ENCODE measurements at places on chromosomes 5 and 9. TPM values are rescaled to one million over a fixed set of nuclear protein-coding genes. Genes with fewer than 3 reads are reported as not detected.
A peak's percentile ranks its signal among the peaks of the same experiment; 100 is the strongest.

- no peaks in the 10 kb centered on the region for H3K27me3 ChIP-seq
- H3K36me3 ChIP-seq = no peaks in the 10 kb centered on the region
- H3K4me3 ChIP-seq = no peak overlapping the region
- DNase-seq = no peak
- H3K27ac ChIP-seq = no peak overlapping the region
- H3K4me1 ChIP-seq = no peaks in the 10 kb centered on the region
These were observed 227.0 kb downstream of the ELAVL2 start for GRCh38 chr9:23598994-23599393.

- H3K4me3 ChIP-seq = no peak overlapping the region
- DNase-seq = no peak
- no peaks in the 10 kb centered on the region for H3K4me1 ChIP-seq
- no peak overlapping the region for H3K27ac ChIP-seq
- H3K27me3 ChIP-seq = no peaks in the 10 kb centered on the region
These were observed 443.6 kb downstream of the ELAVL2 start for GRCh38 chr9:23382418-23382817.

DNA sequence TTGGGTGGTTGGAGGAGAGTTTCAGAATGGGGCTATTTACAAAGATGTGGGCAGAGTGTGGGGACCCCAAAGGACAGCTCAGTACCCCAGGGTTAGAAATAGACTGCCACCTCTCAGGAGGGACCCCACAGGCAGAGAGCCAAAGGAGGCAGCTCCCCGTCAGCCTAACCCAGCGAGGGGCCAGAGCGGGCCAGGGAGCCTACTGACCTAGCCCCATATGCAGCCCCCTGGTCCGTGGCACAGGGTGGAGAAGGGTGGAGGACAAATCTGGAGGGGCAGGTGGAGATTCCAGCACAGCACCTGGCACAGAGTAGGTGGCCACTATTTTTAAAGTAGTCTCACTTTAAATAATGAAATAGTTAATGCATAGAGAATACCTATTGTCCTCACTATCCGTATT is 67.2 kb upstream of the ANGPTL2 start:
- no peaks in the 10 kb centered on the region for H3K36me3 ChIP-seq
- no peak overlapping the region for H3K4me3 ChIP-seq
- no peaks in the 10 kb centered on the region for H3K27me3 ChIP-seq
- H3K27ac ChIP-seq = no peak overlapping the region

The CCDC152 gene
- 1.1 TPM for total RNA-seq

GRCh38 chr9:31445960-31446359 is 938.5 kb upstream of the ACO1 start:
- no peaks in the 10 kb centered on the region for H3K36me3 ChIP-seq
- H3K4me3 ChIP-seq = no peak overlapping the region
- no peaks in the 10 kb centered on the region for H3K4me1 ChIP-seq

- H3K27me3 ChIP-seq = no peaks in the 10 kb centered on the region
- no peaks in the 10 kb centered on the region for H3K36me3 ChIP-seq
- no peak for DNase-seq
- H3K4me3 ChIP-seq = no peak overlapping the region
- H3K27ac ChIP-seq = no peak overlapping the region
These were observed 763.7 kb upstream of the GRAMD2B start for GRCh38 chr5:125659316-125660023.

The STING1 gene
- total RNA-seq = 15.8 TPM

DNA sequence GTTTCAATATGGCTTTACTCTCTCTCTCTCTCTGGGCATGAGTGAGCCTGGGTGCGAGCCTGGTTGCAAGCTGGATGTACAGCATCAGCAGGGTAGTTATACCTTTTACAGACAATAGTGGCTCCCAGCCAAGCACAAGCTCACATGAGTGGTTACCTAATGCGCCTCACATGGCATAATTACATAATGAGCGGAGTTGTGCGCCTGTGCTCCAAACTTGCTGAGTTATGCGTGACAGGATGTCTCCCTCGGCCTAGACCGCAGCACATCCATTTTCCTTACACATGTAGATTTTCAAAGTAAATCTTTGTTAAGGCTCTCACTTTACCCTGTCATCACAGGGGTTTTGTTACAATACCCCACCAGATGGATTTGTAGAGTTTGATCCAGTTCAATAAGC is 233.5 kb upstream of the WWC1 start:
- H3K4me3 ChIP-seq = no peak overlapping the region
- no peak for DNase-seq
- H3K36me3 ChIP-seq = no peaks in the 10 kb centered on the region
- H3K27me3 ChIP-seq = no peaks in the 10 kb centered on the region

DNA sequence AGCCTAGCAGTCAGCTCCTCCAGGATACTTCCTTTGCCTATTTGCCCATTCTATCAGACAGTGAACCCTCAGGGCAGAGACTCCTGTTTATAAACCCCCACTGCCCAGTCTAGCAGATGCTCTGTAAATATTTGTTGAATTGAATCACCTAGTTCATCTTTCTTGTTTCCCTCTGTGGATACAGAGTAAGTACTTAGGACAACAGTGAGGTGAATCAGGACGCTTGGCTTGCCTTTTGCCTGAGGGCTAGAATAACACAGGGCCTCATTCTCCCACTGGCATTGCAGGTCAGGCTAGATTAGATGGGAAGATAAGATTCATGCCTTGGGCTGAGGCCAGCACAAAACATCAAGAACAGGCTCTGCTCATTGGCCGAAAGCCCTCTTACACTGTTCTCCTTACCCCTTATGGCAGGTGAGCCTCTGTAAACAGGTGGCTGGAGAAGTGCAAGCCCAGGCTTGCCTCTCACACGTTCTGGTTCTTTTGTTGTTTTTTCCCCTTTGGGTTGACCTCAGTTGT is 22.2 kb downstream of the TNFSF8 start:
- no peak overlapping the region for H3K27ac ChIP-seq
- no peak overlapping the region for H3K4me3 ChIP-seq
- DNase-seq = no peak
- H3K27me3 ChIP-seq = no peaks in the 10 kb centered on the region

DNA sequence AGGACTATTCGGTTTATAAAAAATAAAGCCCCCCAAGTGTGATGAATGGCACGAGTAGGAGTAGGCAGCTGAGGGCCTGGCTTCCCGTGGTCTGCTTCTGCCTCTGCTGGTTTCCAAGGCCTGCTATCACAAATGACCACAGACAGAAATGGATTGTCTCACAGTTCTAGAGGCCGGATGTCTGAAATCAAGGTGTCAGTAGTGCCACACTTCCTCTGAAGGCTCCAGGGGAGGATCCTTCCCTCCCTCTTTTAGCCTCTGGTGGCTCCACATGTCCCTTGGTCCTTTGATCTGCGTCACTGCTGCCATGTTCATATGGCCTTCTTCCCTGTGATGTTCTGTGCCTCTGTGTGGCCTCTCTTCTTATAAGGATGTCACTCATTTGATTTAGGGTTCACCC is 15.1 kb downstream of the PRKACG start:
- H3K4me1 ChIP-seq = no peaks in the 10 kb centered on the region
- H3K27ac ChIP-seq = no peak overlapping the region
- no peaks in the 10 kb centered on the region for H3K36me3 ChIP-seq
- no peak overlapping the region for H3K4me3 ChIP-seq
- H3K27me3 ChIP-seq = peaks cover 22% of the 10 kb centered on the region

GRCh38 chr9:459491-460444 is 245.1 kb downstream of the DOCK8 start:
- H3K36me3 ChIP-seq = no peaks in the 10 kb centered on the region
- no peak overlapping the region for H3K27ac ChIP-seq
- no peaks in the 10 kb centered on the region for H3K4me1 ChIP-seq

DNA sequence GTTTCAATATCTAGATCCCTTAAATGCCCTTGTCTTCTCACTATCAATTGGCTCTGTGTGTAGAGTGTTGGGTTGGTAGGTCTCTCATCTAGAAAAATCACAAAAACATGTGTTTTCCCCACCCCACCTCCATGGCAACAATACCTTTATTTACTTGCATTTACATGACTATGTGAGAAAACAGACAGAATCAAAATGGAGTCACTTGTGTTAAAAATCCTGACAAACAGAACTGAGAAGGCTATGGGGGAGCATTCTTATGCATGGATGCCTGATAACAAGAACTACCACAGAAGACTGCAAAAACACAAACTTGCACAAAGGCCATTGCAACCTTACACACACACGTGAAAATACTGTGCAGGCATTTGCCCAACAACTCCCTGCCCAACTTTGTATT is 1352.9 kb upstream of the CDH9 start:
- DNase-seq = no peak
- H3K27me3 ChIP-seq = no peaks in the 10 kb centered on the region
- H3K4me3 ChIP-seq = no peak overlapping the region
- no peaks in the 10 kb centered on the region for H3K4me1 ChIP-seq
- H3K27ac ChIP-seq = no peak overlapping the region

DNA sequence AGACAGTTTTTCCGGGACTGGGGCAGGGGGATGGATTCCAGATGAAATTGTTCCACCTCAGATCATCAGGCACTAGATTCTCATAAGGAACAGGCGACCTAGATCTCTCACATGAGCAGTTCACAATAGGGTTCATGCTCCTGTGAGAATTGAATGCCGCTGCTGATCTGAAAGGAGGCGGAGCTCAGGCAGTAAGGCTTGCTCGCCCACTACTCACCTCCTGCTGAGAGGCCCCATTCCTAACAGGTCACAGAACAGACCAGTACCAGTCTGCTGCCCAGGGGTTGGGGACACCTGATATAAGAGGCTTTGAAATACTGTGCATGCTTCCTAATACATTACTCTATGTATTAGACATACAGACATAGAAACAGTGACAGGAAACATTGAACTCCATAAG is 41.1 kb downstream of the PTPRD start:
- no peaks in the 10 kb centered on the region for H3K36me3 ChIP-seq
- H3K27ac ChIP-seq = no peak overlapping the region
- H3K4me1 ChIP-seq = no peaks in the 10 kb centered on the region

GRCh38 chr9:132546148-132547051 is 36.0 kb upstream of the BARHL1 start:
- no peaks in the 10 kb centered on the region for H3K36me3 ChIP-seq
- H3K4me1 ChIP-seq = peaks cover 7% of the 10 kb centered on the region
- no peak overlapping the region for H3K27ac ChIP-seq
- H3K27me3 ChIP-seq = peaks cover 31% of the 10 kb centered on the region

DNA sequence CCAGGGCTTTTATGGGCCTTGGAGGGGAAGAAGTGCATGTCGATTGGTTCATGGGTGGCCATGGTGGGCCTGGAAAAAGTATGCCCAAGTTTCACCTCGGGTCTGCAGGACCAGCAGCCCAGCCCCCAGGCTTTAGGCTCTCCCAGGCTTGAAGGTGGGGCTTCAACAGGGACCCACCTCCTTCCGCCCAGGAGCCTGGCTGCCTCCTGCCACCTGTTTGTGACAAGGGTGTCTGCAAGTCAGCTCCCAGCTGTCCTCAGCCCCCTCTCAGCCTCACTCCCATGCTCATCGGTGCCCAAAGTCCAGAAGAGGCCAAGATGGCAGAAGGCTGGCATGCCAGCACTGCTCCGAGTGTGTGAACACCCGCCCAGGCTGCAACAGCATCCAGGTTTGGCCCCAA is 1063.2 kb upstream of the ACO1 start:
- no peaks in the 10 kb centered on the region for H3K27me3 ChIP-seq
- no peaks in the 10 kb centered on the region for H3K36me3 ChIP-seq
- no peak for DNase-seq
- H3K4me3 ChIP-seq = no peak overlapping the region

The KIF20A gene
- total RNA-seq = 7.7 TPM

GRCh38 chr5:602466-603035 is 9.6 kb upstream of the CEP72 start:
- H3K27ac ChIP-seq = no peak overlapping the region
- DNase-seq = no peak
- H3K36me3 ChIP-seq = no peaks in the 10 kb centered on the region
- no peak overlapping the region for H3K4me3 ChIP-seq
- H3K27me3 ChIP-seq = peaks cover 39% of the 10 kb centered on the region
- no peaks in the 10 kb centered on the region for H3K4me1 ChIP-seq

The TMOD1 gene
- total RNA-seq = 1.9 TPM

The BARHL1 gene
- not detected for total RNA-seq

DNA sequence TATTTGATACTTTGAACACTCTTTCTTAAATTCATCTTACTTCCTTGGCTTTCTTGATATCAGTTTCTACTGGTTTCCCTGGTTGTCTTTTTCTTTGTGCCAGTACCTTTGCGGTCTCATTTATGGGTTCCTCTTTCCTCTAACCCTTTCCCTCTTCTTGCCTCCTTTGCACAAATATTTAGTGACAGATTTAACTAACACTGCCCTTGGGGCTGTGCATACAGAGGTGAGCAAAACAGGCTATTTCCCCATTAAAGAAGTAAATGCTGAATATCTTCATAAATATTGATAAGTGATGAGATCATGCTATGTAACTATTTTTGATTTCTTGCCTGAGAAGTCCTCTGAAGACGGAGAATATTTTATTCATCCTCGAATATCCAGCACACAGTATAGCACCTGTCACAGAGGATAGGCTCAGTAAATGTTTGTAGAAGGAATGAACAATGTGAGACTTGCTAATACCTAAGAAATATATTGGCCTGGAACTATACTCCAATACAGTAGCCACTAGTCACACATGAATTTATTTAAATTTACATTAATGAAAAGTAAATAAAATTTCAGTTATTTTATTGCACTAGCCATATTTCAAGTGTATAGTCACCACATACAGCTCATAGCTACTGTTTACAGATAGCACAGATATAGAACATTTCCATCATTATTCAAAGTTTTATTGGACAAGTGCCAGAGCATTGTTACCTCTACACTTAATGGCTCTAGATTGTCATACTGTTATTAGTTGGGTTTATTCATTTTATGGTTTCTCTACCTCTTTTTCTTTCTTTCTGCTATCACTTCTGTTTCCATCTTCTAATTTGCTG is 90.4 kb downstream of the RIC1 start:
- no peak overlapping the region for H3K4me3 ChIP-seq
- peaks cover 53% of the 10 kb centered on the region for H3K36me3 ChIP-seq

DNA sequence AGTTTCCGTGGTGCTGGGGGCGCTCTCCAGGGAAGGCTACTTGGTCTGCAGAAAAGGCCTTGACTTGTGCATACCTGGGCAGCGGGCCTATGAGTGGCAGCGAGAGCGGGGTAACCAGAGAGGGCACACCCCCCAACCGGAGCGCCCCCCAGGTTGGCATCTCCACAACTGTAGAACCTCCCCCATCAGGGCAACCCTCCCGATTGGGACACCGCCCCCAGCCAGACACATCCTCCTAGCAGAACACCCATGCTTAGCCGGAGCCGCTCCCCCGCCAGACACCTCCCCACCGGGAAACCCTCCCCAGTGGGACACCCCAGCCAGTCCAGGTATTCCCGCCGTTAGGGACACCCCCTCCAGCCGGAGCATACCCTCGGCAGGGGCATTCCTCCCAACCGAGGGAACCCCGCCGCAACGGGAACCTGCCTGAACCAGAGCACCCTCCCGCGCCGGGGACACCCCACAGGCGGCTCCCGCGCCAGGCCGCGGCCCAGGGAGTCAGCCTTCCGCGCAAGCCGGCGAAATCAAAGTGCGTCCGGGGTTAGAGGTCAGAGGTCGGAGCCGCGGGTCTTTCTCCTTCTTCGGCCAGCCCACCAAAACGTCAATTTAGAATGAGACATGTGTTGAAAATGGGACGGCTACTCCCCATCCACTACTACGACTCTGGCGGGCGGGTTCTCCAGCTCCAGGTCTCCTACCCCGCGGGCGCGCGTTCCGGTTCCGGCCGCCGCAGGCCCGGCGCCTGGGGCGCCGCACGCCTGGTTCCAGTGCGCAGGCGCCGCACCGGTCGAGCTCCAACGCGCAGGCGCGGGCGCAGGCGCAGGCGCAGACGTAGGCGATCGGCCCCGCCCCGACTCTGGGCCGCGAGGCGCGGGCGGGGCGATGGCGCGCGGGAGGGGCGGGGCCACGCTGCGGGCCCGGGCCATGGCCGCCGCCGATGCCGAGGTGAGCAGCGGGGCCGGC is at the start of gene EHMT1:
Gene EHMT1 (plus strand): TSS at position 901 of the 963 bp plus-strand sequence. CDS start 24 bp downstream, at position 925.
- H3K27me3 ChIP-seq = no peaks in the 10 kb centered on the region
- no peak for DNase-seq
- peaks cover 24% of the 10 kb centered on the region for H3K36me3 ChIP-seq
- H3K27ac ChIP-seq = peak within 1 kb of the TSS; percentile 93
- H3K4me3 ChIP-seq = peak within 1 kb of the TSS; percentile 80
- peaks cover 56% of the 10 kb centered on the region for H3K4me1 ChIP-seq
